Activated CD4-positive, alpha-beta T cell treated with anti-CD3 and anti-CD28 coated beads for 36 hours (primary cell): ENCODE measurements at places on chromosomes 3 and 15. TPM values are rescaled to one million over a fixed set of nuclear protein-coding genes. Genes with fewer than 3 reads are reported as not detected.

DNA sequence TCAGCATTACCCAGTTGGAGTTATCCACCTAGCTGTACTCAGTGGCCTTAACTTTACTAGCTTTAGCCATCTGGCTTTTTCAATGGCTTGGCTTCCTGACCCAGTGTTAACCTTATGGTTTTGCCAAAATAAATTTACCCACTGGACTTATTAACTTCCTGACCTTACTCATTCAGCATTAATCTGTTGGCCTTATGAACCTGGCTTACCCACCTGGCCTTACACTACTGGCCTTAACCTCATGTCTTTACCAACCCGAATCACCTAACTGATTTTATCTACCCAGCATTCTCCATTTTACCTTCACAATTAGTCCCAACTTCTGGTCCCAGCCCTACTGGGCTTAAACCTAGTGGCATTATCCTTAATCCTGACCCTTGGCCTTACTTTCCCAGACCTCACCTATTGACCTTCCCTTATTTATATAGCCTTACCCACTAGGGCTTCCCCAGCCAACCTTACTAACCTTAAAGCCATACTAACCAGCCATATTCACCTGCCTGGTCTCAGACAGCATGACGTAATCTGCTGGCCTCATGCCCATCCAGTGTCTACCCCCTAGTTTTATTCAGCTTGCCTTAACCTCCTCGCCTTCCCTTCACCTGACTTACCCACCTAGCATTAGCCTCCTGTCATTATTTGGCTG lies 100.0 kb downstream of the IL12A start:
- DNase-seq: no peak
- H3K36me3 ChIP-seq: no peaks in the 10 kb centered on the region
- H3K27ac ChIP-seq: no peak overlapping the region
- H3K4me3 ChIP-seq: no peak overlapping the region

- H3K4me1 ChIP-seq: no peaks in the 10 kb centered on the region
- H3K36me3 ChIP-seq: no peaks in the 10 kb centered on the region
- no peak for DNase-seq
- H3K4me3 ChIP-seq: no peak overlapping the region
- no peak overlapping the region for H3K27ac ChIP-seq
Measured at GRCh38 chr3:124859025-124859424, 28.1 kb downstream of the ITGB5 start.

- H3K27me3 ChIP-seq: no peaks in the 10 kb centered on the region
- H3K36me3 ChIP-seq: peaks cover 7% of the 10 kb centered on the region
- H3K4me1 ChIP-seq: peaks cover 12% of the 10 kb centered on the region
- DNase-seq: no peak
- no peak overlapping the region for H3K4me3 ChIP-seq
Measured at GRCh38 chr3:59817511-59817910, 767.7 kb upstream of the CFAP20DC start.

Gene PROS1
- total RNA-seq: 0.57 TPM
